ENCODE measurements at places on chromosomes 6 and 20.

DNA sequence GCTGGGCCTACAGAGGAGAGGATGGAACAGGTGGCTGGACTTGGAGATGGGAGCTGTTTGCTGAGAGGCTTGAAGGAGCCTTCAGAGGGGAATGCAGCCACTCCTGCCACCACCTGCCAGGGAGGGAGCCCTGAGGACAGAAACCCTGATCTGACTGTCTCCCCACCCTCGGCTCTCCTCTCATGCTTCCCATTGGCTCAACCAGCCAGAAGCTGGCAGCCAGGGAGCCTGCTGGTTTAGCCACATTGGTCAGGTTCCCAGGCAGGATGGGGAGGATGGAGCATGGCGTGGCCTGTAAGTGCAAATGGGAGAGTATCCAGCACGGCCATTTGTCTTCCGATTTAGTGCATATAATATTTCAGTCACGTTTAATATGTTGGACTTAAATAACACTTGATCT lies 12.8 kb downstream of the TREM1 start:
- no peak for DNase-seq

DNA sequence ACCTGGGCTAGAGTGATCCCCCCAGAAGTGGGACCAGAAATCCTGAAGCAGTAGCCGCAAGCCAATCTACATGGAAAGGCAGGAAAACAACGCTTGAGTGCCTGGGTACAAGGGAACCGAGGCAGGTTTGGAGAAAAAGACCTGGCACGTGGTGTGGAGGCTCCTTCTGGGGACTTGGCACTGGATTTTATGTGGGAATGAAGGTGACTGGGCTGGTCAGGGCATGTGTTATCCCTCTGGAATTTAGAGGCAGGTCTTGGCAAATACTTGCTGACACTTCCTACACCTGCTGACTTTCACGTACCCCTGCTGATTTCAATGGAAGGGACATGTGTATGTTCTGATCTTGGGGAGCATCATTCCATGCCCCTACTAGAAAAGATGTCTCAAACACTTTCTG lies 25.0 kb upstream of the FAM217A start:
- DNase-seq, result no peak

DNA sequence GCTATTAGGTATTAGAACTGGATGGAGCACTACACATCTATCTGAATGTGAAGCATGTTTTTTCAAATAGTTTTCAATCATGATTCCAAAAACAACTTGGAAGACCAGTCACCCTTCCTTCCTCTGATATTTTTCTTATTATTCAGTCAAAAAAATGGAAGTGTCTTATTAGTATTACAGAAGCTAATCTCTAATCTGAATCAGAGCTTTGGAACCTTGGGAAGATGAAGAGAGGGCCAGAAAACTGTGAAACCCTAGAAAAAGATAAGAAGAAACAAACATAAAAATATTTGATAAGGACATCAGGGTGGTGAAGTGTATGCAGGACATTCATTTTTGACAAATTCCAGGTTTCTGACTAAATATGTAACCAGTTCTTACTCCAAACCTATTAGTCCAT lies 166.3 kb upstream of the PRSS16 start:
- DNase-seq, result no peak

DNA sequence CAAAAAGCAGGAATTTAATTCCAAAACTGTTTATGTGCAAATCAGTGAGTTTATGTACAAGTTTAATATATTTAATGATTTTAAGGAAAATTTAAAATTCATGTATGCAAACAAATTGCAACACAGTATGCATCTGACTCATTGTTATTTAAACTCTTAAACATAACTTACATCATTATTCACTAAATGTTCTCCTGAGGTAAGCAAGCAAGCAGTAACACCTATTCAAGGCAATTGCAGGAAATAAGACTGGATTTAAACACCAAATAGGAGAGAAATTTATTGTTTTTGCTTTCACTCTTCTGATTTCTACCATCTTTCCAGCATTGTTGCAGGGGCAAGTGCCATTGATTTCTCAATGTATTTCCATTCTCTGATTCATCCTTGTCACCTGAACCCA lies 239.5 kb downstream of the TFAP2A start:
- no peak for DNase-seq

- DNase-seq, result no peak
Measured at GRCh38 chr6:168533414-168533813, 92.4 kb downstream of the SMOC2 start.

DNA sequence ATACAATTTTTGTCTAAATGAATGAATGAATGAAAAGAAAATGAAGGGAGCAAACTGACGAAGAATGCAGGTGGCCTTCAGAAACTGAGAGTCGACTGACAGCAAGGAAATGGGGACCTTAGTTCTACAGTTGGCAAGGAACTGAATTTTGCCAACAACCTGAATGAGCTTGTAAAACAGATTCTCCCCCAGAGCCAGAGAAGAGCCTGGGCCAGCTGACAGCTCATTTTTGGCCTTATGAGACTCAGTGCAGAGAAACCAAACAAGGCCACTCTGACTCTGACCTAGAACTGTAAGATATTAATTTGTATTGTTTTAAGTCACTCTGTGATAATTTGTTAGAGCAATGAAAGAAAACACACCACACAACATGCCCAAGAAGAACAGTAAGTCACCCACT lies 21.8 kb downstream of the MAN1A1 start:
- DNase-seq, result no peak

- no peak for DNase-seq
Measured at GRCh38 chr6:112357791-112358190, 10.7 kb downstream of the RFPL4B start.

- DNase-seq, result no peak
Measured at GRCh38 chr6:161548713-161549296, 274.9 kb upstream of the AGPAT4 start.

DNA sequence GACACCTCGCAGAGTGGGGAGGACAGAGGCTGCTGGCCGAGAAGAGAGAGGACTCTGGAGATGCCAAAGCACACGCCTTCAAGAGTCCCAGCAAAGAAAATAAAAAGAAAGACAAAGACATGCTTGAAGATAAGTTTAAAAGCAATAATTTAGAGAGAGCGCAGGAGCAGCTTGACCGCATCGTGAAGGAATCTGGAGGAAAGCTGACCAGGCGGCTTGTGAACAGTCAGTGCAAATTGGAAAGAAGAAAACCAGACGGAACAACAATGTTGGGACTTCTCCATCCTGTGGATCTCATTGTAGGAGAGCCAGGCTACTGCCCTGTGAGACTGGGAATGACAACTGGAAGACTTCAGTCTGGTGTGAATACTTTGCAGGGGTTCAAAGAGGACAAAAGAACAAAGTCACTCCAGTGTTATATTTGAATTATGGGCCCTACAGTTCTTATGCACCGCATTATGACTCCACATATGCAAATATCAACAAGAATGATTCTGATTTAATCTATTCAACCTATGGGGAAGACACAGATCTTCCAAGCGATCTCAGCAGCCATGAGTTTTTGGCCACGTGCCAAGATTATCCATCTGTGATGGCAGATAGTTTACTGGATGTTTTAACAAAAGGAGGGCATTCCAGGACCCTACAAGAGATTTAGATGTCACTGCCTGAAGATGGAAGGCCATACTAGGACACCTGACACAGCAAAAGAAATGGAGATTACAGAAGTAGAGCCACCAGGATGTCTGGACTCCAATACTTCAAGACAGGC lies 52.2 kb downstream of the REV3L start:
- DNase-seq, result no peak

- no peak for DNase-seq
Measured at GRCh38 chr20:36447101-36447500, 94.2 kb upstream of the MYL9 start.

DNA sequence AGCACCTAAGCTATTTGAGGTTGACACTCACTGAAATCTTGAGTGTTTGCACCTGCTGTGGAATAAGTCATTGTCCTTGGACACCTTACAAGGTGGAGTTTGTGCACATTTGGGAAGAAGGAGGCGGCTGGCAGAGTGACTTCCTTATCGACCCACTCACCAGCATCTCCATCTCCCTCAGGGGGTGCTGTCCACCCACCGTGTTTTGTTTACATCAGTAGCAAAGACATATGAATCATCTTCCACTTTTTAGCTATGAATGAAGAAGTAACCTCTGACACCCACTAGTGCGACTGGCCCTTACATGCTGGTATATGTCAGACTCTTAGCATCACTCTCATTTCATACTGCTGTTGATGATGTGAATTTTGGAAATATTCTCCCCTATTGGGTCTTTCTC lies 119.5 kb upstream of the SGK1 start:
- peak; percentile 28 for DNase-seq

DNA sequence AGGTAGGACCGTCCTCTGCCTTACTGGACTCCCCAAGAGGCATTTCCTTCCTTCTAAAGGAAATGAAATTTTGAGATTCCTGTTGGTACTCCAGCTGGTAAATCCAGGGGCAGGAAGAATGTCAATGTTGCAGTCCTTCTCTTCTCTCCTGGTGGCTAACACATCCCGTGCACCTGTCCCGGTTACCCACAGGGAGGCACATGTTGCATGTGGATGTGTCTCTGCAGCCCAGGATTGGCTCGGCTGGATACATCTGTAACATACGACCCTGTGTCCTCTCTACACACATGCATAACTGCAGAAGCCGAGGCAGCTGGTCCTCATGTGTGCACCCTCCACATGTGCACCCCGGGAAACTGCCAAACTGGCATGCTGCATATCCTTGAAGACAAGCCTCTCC lies 1.3 kb upstream of the LRFN2 start:
- no peak for DNase-seq

DNA sequence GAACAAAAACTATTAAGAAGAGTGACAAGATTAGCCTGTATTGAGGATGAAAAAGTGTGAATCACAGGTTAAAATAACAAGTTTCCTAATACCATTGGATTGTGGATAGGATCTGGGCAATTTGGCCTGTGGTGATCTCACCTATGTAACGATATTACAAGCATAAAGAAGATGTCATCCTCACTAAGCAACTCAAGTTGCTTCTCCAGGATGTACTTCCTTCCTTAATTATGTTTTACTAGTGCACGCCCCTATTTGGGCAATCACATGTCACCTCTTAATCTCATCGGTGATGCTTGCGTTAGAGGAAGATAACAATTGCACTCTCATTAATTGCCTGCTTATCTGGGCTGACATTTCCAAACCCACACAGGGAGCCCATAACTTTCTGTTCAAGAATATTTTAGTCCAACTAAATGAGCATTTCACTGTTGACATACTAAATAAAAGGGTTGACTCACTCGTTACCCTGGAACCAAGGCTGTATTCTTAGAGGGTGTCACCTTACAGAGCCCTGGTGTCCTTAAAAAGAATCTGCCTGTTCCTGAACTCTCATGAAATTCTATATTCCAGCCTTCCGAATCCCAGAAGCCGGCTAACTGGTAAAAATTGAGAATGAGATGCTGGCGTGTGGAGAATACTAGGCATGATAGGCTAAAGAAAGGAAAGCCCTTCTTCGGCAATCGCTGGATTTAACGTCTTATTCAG lies 88.2 kb upstream of the ATXN1 start:
- peak; percentile 15 for DNase-seq

DNA sequence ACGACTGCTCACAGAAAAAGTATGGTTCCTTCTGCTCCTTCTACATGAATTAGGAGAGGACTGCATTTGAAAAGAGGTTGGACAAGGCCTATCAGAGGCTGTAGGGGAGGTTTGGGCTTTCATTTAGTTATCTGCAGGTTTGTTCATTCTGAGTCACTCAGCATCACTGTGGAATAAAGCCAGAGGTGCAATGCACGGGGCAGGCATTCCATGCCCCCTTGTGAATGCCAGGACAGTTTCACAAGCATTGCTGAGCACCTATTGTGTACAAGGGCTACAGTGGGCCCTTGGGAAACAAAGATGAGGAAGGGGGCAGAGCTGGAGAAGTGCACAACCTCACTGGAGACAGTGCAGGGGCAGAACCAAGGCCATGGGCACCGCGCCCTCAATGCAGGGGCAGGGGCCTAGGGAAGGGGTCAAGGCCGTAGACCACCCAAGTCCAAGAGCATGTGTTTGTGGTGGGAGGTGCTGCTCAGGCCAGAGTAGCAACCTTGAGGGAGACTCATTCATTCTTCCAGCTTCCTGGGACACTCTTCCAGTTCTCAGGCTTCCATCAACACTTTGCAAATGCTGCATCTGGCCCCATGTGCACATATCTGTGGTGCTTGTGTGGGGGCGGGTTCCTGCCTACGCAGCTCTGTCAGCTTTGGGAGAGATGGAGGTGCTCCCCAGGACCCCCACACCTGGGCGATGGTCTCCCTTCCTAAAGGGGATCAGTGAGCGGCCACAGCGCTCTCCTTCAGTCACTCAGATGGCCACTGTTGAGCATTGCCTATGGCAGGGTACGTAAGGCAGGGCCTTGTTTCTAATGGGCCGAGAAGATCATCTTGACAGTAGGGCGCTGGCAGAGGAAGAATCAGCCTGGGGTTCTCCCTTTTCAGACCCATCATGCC lies 204.5 kb downstream of the SYNDIG1 start:
- no peak for DNase-seq

DNA sequence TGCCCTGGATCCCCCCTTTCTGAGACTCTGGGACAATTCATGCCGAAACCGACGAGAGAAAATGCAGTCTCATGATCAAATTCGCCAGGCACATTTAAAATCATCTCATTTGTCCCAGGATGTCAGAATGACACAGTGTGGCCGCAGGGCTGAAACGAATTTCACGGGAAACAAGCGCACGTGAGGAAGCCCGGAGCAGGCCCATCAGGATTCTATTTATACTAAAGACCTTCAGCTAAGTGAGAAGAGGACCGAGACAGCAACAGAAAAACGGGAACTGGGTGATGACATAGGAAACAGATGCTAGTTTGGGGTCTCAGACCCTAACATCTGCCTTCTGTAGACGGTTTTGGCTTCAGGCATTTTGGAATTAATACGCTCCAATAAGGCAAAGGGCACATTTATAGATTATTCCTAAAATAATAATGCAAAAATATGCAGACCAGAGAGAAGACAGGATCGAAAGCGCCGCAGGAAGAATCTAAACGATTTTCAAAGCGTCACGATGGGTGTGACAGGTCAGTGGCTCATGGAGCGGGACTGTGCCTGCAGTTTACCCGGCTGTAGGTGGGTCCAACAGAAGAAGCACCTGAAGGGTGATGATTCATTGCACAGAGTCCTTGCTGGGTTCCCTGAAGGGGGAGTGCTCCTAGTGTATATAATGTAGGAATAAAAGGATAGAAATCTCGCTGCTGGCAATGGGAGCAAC lies 80.8 kb upstream of the MPC1 start:
- no peak for DNase-seq

- no peak for DNase-seq
Measured at GRCh38 chr20:37567331-37567665, 39.6 kb upstream of the BLCAP start.

DNA sequence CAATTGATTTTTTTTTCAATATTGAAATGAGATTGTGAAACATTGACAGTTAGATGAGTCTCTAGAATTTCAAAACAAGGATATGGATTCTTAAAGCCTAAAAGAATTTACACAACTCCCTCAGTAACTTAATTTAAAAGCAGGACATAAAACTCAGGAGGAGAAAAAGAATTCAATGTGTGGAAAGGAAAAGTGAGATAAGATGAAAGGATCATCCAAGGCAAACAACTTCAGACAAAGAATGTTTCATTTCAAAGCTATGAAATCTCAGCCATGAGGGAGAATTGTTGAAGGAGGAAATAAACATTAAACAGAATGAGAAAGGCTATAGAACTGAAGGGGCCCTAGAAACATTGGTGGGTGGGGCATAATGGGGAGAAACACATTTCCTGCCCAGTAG lies 191.7 kb upstream of the NOX3 start:
- DNase-seq, result no peak

All from CD4-positive, alpha-beta T cell treated with Interleukin-12 subunit alpha and Interleukin-12 subunit beta, for 1 hour (primary cell).